ENCODE measurements at places on chromosomes 3 and 15. TPM values are rescaled to one million over a fixed set of nuclear protein-coding genes. Genes with fewer than 3 reads are reported as not detected.
A peak's percentile ranks its signal among the peaks of the same experiment; 100 is the strongest.

DNA sequence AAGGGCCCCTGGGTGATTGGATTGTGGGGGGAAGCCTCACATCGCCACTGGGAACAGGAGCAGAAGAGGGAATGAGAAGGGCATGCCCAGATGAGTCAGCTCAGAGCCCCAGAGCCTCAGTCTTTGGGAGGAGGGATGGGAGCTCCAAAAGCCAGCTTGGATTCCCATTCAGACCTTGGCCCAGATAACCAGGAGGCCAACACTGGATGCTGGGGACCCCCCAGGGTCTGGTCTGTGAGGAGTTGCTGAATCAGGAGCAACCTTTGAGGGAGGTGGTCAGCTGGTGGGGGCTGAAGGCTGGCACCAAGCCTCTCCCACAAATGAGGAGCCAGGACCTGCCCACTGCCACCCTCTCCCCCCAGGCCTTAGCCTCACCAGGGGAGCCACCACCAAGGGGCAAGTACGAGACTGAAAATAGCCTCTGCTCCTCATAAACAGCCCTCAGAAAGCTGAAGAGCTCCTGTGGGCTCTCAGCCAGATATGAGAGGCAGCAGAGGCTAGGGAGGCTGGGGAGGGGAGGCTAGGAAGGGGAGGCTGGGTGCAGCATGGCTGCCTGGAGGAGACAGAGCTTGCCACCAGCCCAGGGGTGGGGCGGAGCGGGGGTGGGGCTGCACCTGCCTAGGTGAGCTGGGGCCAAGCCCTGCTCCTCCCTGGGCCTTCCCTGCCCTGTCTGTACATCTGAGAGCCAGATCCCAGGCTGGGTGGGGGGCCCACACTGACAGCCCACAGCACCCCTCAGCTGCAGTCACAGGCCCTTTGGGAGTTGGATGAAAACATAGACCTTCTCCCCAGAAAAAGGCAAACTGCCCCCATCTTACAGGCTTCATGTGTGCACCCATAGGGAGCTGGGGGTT lies 99.8 kb downstream of the SEC22A start:
- DNase-seq: peak; percentile 19

GRCh38 chr15:75455982-75456531 lies 4.6 kb upstream of the SIN3A start:
- no peak for DNase-seq

GRCh38 chr15:79478108-79478507 lies 46.0 kb downstream of the MINAR1 start:
- DNase-seq: no peak

DNA sequence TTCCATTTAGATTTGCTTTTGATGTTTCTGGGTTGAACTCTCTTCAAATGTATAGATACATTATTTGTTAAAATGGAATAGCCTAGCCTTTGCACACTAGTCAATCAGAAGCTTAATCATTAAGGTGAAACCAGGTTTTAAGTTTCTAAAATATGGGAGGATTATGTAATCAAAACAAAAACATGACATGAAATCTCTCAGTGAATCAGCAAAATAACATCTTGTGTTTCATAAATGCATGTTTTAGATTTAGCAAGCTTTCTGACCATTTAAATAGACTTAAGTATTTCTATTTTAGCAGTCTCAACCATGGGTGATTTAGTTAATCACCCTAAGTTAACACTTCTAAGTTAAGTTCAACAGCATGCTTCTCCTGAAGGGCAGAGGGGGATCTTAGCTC lies 11.3 kb downstream of the GTF2E1 start:
- no peak for DNase-seq

The GCNT3 gene
- total RNA-seq: not detected

The CHST14 gene
- total RNA-seq: 7.5 TPM

The SIDT1 gene
- total RNA-seq: 0.78 TPM

DNA sequence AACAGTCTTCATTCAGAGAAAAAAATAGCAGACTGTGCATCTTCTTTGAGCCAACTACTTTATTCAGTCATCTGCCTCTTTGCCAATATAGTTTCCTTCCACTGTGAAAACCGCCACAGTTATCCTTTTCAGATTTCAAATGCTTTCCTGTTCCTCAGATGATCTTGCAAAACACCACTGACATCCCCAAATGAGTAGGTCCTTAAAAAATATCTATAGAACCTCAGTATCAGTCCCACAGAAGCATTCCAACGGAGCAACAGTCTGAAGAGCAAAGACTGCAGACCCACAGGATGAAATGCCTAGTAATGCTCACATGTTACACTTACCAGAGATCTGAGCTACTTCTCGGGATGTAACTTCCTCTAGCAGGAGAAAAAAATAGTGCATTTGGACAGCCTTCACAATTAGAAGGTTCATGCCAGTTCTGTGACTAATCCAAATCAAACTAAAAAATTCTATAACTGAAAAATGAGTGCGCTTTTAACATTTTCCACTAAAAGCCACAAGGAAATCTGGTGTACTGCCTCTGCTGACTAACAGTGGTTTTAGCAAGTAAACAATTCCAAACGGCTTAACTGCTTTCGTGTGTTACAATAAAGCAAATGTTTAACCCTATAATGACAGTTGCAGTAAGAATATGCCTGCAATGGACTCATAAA lies at the start of gene ANKRD28:
Gene ANKRD28, minus strand, starts transcription at position 338 of the 662 bp plus-strand sequence. CDS start 1,458 bp downstream, outside the sequence.
- DNase-seq: no peak

- no peak for DNase-seq
Observed at GRCh38 chr3:188649521-188649920, 495.6 kb downstream of the LPP start.

- DNase-seq: no peak
Observed at GRCh38 chr3:5271372-5271683, 83.8 kb downstream of the EDEM1 start.

GRCh38 chr3:55329849-55330248 lies 157.3 kb downstream of the WNT5A start:
- DNase-seq: no peak

GRCh38 chr15:63366451-63366850 lies 15.2 kb downstream of the CA12 start:
- no peak for DNase-seq

The GOLGA6B gene
- total RNA-seq: not detected

GRCh38 chr3:131491084-131491483 lies 11.7 kb downstream of the MRPL3 start:
- no peak for DNase-seq

The ADAMTS7 gene
- 31.0 TPM for total RNA-seq

DNA sequence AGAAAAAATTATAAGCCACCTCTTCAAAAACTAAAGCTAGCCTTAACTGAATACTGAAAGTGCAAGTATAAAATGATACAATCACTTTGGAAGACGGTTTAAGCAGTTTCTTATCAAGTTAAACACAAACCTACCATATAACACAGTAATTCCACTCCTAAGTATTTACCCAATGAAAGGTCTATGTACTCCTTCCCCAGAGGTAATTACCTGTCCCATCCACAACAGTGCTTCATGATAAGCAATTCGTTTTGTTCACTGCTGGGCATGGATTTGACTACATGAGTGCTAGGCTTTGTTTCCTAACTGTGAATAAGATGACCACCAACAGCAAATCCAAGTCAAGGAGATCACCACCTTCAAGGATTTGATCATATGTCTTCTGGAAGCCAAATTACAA lies 4.3 kb downstream of the COX5A start:
- no peak for DNase-seq

The REC114 gene
- 1.00 TPM for total RNA-seq

GRCh38 chr3:12944413-12944812 lies 103.0 kb upstream of the RPL32 start:
- no peak for DNase-seq

DNA sequence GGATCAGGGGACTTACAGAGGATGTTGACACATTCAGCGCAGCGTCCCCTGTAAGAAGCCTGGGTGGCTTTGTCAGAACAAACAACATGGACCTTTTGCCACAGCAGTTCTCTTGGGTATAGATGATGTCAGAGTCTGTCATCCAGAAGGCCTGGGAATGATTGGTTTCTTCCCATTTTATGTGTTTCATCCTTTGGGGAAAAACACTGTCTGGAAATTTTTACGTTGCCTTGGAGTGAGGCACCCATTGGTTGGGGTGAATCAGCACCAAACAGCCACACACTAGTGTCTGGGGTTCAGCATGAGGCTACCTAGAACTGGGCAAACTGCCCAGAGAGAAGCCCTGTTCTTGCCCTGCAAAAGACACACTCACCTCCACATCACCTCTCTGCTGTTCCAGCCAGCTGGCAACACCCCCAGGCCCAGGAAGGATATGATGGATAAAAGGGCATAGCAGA lies 123.0 kb downstream of the FAM43A start:
- no peak for DNase-seq

DNA sequence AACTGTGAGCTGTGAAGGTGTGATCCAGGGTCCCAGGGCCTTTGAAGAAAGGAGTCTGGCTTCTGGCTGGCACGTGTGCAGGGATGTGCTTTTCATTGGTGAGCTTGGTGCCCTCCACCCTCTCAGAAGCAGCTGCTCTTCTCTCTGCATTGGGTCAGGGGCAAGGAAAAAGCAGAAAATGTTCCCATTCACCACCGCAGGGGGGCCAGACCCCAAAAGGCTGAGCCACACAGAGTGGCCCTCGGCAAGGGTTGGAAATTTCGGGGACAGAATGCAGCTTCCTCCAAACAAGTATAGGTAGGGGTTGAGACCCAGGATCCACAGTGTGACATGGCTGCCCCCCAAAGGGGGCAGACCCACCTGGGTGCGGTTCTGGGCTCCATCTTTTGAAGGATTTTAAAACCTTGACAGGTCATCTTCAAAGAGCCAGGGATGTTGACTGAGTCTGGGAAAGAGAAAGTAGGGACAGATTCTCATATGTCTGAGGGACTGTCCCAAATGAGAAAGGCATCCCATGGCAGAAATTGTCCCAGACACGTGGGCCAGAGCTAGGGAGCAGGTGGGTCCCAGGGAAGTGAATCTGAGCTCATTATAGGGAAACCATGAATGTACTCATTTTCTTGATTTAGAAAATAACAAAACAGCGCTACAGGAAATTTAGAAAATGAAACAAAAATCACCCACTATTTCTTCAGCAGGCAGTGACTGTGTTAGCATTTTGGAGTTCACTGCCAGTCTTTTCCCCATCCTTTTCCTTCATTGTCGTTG lies 2.7 kb downstream of the CSK start:
- no peak for DNase-seq

- DNase-seq: no peak
Observed at GRCh38 chr3:72231439-72232196, 446.7 kb upstream of the PROK2 start.

DNA sequence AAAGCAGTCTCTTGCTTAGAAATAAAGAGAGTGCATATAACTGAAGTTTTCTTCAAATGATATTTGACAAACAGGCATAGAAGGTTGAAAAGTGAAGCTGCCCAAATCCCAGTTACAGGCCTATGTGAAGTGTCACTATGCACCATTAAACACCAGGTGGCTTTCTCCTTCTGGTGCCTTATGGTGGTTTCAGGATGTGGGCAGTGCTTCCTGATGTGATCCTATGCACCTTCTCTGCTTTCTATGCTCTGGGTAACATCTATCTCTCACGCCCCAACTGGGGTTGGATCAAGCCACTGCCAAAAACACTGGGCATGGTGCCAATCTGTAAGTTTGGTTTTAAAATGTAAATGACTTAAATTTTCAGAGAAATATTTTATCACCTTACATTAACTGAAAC lies 744.7 kb downstream of the TUSC7 start:
- DNase-seq: no peak

GRCh38 chr15:36400936-36401585 lies 178.4 kb upstream of the CDIN1 start:
- DNase-seq: no peak

The RCCD1 gene
- total RNA-seq: 9.3 TPM

DNA sequence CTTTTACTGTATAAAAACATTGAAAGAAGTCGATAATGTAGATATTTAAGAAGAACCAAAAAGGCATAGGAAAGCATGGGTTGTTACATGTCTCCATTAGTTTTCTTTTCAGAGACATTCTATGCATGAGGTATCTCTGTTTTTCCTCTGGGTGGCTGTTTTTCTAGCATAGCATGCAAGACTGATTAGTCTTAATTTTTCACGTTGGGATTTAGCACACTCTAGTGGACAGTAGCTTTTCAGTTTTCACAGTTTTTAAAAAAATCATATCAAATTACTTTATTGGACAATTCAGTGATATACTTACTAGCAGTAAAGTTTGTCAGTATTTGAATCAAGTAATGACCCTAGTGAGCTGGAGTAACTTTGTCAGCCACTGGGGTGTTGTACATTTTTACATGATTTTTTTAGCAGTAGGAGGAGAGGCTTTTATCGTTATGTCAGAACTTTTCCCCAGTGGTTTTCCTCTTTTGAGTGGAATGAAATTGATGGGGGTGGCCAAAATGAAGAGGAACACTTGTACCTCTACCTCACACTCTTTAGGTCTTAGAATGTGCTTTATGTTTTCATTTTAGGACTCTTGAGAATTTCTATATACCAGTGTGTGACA lies 57.2 kb downstream of the SEC22A start:
- no peak for DNase-seq

The CSPG4 gene
- 5.2 TPM for total RNA-seq

DNA sequence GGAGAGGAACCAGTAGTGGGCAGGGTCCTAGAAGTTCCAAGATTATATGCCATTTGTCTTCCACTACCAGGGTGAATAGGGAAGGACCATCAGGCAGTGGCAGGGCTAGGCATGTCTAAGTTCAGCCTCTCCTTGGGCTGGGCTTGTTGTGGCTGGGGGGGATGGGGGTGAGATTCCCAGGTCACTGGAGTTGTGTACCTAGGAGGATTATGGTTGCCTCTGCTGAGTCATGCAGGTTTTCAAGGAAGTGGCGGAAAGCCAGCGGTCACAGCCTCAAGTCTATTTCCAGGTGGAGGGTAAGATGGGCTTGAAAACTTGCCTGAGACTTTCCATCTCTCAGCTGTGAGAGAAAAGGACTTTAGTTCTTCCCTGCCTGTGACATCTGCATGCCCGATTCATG lies 1407.1 kb downstream of the SI start:
- DNase-seq: no peak

- no peak for DNase-seq
Observed at GRCh38 chr3:152309535-152310307, 41.0 kb downstream of the MBNL1 start.

DNA sequence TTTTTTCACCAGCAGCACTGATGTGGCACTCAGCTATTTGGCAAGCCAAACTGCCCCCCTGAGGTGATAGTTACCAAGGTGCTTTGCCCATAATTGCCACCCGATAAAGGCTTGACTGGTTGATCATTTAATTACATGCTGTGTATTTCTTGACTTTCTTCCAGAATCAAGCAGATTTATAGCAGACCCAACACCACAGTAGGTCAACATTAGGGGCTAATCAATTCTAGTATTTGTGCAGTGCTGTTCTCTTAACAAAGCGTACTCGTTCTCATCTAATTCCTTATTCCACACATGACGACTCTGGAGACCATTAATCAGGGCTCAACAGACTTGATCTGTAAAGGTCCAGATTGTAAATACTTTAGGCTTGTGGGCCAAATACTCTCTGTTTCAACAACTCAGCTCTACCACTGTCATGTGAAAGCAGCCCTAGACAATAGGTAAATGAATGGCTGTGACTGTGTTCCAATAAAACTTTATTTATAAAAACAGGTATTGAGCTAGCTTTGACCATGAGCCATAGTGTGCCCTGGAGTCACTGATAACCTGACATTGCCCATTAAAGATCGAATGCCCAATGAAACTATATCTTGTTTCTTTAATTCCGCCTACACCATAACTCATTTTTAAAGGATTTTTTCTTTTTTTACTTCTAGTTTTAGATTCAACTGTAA lies 119.1 kb upstream of the TMC3 start:
- DNase-seq: no peak

GRCh38 chr3:33023176-33024136 lies 72.0 kb downstream of the CCR4 start:
- no peak for DNase-seq

- no peak for DNase-seq
Observed at GRCh38 chr3:4670352-4670751, 177.2 kb downstream of the ITPR1 start.

Measured in Right ventricle myocardium superior (tissue), 1 donor.